ENCODE measurements at places on chromosomes 3 and 15. TPM values are rescaled to one million over a fixed set of nuclear protein-coding genes. Genes with fewer than 3 reads are reported as not detected.

HDC gene
- 0.10 TPM for total RNA-seq

CP gene
- 6.2 TPM for total RNA-seq

SIDT1 gene
- not detected for total RNA-seq

CPLX3 gene
- total RNA-seq = 0.07 TPM

CCDC39 gene
- total RNA-seq = not detected

RASA2 gene
- total RNA-seq = 13.4 TPM

TLE3 gene
- total RNA-seq = 33.7 TPM

NKIRAS1 gene
- 14.1 TPM for total RNA-seq

NDN gene
- 1.0 TPM for total RNA-seq

SYNPR gene
- not detected for total RNA-seq

MNS1 gene
- 1.7 TPM for total RNA-seq

C15orf62 gene
- total RNA-seq = 0.25 TPM

TNNC1 gene
- total RNA-seq = not detected

PYGO1 gene
- 13.0 TPM for total RNA-seq

AADACL2 gene
- not detected for total RNA-seq

NANOGP8 gene
- total RNA-seq = not detected

- DNase-seq = no peak
These were observed 173.5 kb downstream of the KLF13 start for GRCh38 chr15:31499953-31500765.

GRCh38 chr3:62197350-62198012, 175.9 kb downstream of the FEZF2 start:
- DNase-seq = no peak

GRCh38 chr3:148006508-148006907, 597.3 kb downstream of the ZIC1 start:
- DNase-seq = no peak

GRCh38 chr15:56964182-56964581, 45.7 kb downstream of the TCF12 start:
- no peak for DNase-seq

- no peak for DNase-seq
These were observed 28.2 kb downstream of the PSMD6 start for GRCh38 chr3:63995086-63995485.

DNA sequence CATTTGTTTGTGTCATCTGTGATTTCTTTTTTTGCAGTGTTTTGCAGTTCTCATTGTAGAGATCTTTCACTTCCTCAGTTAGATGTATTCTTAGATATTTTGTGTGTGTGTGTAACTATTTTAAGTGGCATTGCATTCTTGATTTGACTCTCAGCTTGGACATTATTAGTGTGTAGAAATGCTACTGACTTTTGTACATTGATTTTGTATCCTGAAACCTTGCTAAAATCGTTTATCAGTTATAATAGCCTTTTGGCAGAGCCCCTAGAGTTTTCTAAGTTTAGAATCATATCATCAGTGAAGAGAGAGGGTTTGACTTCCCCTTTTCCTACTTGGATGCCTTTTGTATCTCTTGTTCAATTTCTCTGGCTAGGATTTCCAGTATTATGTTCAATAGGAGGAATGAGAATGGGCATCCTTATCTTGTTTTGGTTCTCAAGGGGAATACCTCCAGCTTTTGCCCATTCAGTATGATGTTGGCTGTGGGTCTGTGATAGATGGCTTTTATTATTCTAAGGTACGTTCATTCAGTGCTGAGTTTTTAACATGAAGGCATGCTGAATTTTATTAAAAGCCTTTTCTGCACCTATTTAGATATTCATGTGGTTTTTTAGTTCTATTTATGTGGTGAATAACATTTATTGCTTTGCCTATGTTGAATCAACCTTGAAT, 211.7 kb downstream of the MBNL1 start:
- DNase-seq = no peak

DNA sequence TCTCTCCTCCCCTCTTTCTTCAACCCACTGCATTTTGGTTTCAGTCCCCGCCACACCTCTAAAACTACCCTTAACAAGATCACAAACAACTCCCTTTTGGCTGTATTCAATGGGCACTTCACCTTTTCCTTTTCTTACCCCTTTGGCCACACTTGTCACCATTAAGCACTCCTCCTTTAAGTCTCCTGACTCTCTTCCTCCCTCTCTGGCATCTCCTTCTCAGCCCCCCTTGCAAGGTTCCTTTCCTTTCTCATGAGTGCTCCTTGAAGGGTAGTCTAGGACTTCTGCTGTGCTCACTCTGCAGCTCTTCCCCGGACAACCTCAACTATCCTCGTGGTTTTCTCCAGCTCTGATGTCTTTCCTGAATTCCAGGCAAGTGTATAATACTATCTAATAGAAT, 103.7 kb downstream of the RPL22L1 start:
- DNase-seq = no peak

- DNase-seq = no peak
These were observed 30.1 kb upstream of the NEO1 start for GRCh38 chr15:73022161-73022560.

GRCh38 chr15:64478863-64479262, 18.5 kb downstream of the ZNF609 start:
- DNase-seq = no peak

GRCh38 chr3:45777111-45777745, 19.1 kb downstream of the SLC6A20 start:
- DNase-seq = no peak

DNA sequence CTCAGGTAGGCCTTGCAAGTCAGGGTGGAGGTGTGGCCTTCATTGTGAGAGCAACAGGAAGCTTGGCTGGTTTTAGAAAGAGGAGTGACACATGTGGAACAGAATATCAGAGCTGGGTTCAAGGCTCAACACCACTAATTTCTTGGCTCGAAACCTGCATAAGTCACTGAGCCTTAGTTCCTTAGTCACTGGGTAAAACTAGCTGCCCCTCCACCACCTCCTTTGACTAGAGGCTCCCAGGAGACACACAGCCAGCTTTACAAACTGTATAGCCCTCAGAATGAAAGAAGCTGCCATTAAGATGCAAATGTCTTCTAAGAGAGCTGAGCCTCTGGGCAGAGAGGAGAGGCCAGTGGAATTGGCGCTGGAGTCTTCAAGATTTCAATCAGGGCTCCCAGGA, 67.7 kb downstream of the CERS3 start:
- no peak for DNase-seq

DNA sequence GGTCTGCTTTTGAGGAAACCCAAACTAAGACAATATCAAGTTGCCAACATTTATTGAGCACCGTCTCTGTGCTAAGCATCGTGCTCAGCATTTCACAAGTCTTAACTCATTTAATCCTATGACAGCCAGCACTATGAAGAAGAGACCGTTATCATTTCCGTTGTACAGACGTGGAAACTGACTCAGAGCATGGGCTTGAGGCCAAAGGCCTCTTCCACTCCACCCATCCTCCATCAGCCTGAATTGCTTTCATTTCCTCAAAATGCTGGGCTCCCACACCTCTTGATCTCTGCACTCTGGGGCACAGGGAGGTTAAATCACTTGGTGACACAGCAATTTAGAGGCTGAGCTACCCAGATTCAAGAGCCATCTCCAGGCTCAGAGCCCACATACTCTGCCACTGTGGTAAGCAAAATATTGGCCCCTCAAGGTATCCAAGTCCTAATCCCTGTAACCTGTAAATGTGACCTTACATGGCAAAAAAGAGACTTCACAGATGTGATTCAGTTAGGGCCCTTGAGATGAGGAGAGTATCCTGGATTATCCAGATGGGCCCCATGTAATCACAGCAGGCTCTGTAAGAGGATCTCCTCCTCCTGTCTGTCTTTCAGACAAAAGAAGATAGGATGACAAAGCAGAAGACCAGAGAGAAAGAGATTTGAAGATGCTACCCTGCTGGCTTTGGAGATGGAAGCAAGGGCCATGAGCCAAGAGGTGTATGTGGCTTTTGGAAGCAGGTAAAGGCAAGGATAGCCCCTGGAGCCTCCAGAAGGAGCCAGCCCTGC, 24.3 kb upstream of the FLNB start:
- peak; percentile 94 for DNase-seq

- DNase-seq = no peak
These were observed 32.2 kb downstream of the IL20RB start for GRCh38 chr3:136989781-136990524.

GRCh38 chr3:55252921-55253320, 234.2 kb downstream of the WNT5A start:
- no peak for DNase-seq

GRCh38 chr3:151395806-151396205, 11.3 kb upstream of the P2RY12 start:
- no peak for DNase-seq

DNA sequence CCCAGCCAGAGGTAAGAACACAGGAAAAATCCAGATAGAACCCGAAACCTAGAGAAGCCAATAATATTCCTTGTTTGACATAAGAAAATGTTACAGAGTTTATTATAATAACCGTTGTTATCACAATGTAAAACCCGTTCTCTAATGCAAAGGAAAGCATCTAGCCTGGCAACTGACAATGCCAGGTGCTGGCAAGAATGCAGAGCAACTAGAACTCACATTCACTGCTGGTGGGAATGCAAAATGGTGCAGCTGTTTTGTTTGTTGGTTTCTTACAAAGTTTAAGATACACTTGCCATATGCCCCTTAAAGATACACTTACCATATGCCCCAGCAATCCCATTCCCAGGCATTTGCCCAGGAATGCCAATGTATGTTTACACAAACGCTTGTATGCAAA, 23.4 kb downstream of the VPS39 start:
- no peak for DNase-seq

GRCh38 chr15:71768184-71768583, 42.2 kb upstream of the NR2E3 start:
- DNase-seq = no peak

DNA sequence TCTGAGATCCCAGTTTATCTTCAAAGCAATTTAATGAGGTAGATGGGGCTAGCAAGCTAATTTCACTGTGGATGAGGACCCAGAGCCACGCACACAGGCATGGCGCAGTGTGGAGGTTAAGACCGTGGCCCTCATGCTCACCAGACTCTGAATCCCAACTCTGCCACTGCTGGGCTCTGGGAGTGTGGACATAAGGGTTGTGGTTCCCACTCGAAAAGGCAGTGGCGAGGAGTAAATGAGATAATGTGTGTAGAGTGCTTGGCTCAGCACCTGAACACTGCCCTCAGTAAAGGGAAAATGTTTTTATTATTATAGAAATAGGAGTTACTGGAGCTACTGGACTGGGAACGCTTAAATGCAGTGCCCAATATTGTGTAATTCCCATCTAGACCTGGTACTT, 243.5 kb upstream of the TPM1 start:
- DNase-seq = no peak

- DNase-seq = no peak
These were observed 114.7 kb upstream of the SLC24A5 start for GRCh38 chr15:48006031-48006511.

GRCh38 chr15:47688573-47689086, 28.7 kb upstream of the SEMA6D start:
- DNase-seq = no peak

DNA sequence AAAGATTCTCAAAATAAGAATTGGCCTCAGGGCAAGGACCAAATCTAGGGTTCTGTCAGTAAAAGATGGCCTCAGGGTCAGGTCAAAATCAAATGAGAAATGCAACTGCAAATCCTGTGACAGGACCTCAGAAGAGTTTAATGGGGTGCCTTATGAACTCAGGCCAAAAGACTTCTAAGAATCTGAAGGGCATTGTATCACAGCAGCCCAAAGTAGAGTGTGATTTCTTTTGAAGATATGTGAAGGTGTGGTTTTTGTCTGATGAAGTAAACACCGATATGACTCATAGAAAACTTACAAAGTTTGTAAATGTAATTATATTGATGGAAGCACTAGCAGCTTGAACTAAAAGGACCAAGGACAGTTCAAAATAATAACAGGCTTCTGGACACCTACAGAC, 966.1 kb downstream of the AGBL1 start:
- no peak for DNase-seq

- DNase-seq = peak; percentile 50
These were observed 251.5 kb upstream of the CBLB start for GRCh38 chr3:106120356-106120755.

DNA sequence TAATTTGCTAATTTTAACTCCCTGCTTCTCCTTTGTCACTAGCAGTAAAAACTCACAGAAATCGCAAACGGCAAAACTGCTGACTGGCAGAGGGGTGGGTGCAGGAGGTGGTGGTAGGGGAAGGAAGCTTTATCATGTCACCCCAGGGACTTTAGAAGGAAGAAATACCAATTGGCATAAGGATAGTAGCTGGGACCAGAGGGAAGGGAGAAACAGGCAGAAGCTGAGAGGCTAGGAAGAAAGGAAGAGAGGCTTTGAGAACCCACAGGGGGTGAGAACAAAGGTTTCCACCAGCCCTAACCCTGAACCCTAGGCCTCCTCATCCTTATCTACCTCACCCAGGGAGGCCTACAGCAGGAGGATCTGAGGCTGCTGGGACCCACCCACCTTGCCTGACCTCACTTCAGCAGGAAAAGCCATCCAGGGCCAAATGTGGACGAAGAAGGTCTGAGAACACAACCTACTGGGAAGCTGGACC, 10.7 kb downstream of the ITGB5 start:
- no peak for DNase-seq

All from NCI-H460 (cell line).